ENCODE measurements at places on chromosomes 3 and 15.

GRCh38 chr3:59425942-59426341 is 376.1 kb upstream of the CFAP20DC start:
- DNase-seq = peak; percentile 44

DNA sequence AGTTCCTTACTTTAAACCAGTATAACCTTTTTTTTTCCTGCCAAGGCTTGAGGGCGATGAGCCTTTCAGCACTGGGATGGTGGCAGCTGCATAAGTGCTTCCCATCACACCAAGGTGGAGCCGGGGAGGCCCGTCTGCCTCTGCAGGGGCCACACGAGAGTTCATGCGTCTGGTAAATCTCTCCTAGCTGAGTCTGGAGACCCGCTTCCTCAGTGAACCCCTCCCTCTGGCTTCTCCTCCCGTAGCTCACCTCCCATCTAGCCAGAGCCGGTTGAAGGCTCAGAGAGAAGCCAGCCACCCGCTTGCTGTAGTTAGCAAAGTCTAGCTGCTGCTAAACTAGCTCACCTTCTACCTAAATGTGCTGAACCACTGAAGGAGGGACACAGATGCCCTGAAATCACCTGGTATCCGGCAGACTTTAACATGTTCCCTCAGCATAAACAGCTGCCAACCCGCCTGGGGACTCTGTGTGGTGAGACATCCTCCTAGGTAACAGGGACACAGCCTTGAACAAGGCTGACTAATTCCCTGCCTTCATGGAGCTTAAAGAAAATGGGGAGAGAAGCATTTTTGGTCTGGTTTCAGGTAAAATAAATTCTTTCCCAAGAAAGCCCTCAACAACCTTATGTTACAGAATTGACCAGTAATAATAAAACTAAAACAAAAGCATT is 42.9 kb downstream of the RLBP1 start:
- no peak for DNase-seq

- DNase-seq = no peak
Observed at GRCh38 chr15:43913026-43913780, 86.4 kb downstream of the WDR76 start.

- no peak for DNase-seq
Observed at GRCh38 chr3:140290105-140290504, 355.1 kb downstream of the CLSTN2 start.

DNA sequence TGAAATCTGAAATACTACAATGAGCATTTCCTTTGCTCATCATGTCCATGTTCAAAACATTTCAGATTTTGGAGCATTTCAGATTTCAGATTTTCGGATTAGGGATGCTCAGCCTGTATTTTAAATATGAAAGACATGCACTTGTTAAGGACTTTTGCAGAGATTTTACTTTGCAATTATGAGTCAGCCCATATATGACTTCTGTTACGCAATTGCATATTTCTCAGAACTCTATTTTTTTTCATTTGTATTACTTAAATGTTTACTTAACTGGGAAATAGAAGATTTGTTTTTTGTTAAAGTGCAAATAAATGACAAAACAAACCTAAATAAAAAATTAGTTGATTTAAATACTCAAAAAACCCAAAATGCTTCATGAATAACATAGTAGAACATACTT is 376.2 kb downstream of the ZBTB20 start:
- DNase-seq = no peak

- no peak for DNase-seq
Observed at GRCh38 chr15:85639752-85640381, 154.9 kb downstream of the KLHL25 start.

GRCh38 chr3:78969483-78969882 is 798.3 kb downstream of the ROBO1 start:
- no peak for DNase-seq

DNA sequence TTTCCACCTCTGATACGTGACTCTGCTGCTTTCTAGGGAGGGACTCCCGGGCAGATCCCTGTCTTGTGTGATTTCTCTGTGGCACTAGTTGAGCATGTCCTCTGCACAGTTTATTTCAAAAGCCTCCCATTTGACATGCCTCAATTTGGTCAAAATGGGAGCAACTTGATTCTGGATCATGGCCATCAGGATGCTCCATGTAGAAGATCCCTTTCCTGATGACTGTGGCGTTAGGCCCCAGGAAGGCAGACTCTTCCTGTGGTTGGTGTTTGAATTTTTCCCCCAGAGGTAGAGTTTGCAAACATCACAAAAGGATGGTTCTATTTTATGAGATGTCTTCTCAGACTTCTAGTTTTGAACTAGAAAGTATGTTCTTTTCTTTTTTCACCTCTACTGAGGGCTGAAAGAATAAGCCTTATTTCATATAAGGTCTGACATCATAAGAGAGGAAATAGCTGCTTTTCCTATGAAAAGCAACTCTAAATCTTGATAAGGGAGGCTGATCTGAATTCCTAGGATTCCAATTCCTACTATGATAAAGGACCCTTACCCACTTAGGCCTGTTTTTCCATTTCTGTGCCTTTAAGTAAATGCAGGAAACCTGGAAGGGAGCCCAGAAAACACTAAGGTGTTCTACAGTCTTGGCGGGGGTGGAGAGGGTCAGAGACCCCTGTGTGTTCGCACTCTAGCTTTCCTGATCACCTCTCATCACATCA is 243.8 kb upstream of the CHRM5 start:
- no peak for DNase-seq

DNA sequence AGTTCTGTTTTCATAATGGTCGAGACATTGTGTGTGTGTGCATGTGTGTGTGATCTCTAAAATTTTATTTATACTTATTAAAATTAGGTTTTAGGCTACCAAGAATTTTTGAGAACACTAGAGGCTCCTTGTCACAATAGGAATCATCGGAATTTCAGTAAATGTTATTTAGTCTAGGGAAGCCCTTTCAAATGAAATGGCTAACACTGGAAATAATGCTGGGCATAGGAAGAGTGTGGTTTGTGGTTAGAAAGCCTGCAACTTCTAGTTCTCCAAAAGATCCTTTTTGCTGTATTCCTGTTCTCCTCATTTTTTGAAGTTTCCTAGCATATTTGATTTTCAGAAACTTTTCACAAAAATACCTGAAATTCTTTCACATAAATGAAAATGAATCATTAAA is 92.5 kb upstream of the MBNL1 start:
- no peak for DNase-seq

DNA sequence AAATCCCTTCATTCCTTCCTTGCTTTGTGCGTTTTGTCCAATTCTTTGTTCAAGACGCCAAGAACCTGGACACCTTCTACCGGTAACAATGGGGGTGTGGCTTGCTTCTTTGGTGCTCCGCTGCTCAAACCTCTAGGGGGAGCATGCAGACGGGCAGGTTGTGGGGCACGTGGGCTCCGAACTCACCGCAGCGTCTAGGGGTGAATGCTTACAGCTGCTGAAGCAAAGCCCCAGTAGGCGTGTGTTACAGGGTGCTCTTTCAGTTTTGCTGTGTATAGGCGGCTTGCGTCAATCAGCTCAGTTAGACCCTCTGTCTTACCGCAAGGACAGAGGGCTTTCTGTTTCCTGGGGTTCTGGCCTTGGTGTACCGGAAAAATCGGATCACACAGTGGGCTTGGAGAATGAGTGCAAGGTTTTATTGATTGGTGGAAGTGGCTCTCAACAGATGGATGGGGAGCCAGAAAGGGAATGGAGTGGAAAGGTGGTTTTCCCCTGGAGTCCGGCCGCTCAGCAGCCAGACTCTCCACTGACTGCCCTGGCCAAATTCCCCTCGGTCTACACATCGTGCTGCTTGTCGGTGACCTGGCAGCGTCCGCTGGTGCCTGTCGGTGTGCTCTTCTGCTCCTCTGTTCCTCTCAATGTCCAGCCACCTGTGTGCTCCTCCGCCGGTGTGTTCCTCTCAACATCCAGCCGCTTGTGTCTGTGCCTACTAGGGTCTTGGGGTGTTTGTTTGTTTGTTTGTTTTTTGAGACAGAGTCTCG is 1.2 kb upstream of the LRRC34 start:
- peak; percentile 52 for DNase-seq

- DNase-seq = no peak
Observed at GRCh38 chr3:184379358-184380184, at the start of gene CHRD. Gene CHRD, plus strand, starts transcription at chr3:184380054. Its CDS starts 265 bp downstream, at chr3:184380319.

- DNase-seq = no peak
Observed at GRCh38 chr3:31936420-31937060, 44.5 kb downstream of the OSBPL10 start.

Measured in CD4-positive, alpha-beta T cell (primary cell).